ENCODE measurements at places on chromosomes 1 and 21.

- DNase-seq, result no peak
Measured at GRCh38 chr1:214124915-214125314, 137.1 kb downstream of the PROX1 start.

- no peak for DNase-seq
Measured at GRCh38 chr1:30969903-30970302, 61.3 kb upstream of the SDC3 start.

GRCh38 chr21:15659753-15660422, 69.9 kb upstream of the USP25 start:
- no peak for DNase-seq

DNA sequence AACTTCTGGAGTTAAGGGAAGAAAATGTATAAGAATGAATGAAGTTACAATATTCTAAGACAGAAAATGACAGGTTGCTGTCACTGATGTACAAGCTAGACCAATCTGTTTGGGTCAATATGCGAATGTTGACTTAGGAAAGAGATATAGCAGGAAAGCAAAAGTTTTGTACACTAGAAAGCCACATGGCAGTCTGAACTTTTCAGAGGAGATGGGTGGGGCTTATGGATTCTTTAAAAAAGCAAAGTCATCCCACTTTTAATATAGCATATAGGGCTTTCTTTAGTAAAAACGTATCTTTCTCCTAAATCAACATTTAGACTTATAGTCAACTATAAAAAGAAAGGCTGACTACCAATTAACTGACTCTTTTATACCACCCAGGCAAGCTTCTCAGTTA, 381.2 kb downstream of the PTPRC start:
- DNase-seq, result no peak

DNA sequence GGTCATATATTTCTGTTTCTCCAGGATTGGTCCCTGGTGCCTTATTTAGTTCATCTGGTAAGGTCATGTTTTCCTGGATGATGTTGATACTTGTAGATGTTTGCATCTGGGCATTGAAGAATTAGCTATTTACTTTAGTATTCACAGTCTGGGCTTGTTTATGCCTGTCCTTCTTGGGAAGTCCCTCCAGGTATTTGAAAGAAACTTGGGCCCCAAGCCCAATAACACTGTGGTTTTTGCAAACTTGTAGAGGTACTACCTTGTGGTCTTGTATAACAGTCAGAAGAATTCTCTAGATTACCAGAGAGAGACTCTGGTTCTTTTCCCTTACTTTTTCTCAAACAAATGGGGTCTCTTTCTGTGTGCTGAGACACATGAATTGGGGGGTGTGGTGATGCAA, 251.4 kb upstream of the B3GALT2 start:
- DNase-seq, result no peak

GRCh38 chr21:45865106-45865835, 116.3 kb upstream of the COL6A1 start:
- peak; percentile 38 for DNase-seq

DNA sequence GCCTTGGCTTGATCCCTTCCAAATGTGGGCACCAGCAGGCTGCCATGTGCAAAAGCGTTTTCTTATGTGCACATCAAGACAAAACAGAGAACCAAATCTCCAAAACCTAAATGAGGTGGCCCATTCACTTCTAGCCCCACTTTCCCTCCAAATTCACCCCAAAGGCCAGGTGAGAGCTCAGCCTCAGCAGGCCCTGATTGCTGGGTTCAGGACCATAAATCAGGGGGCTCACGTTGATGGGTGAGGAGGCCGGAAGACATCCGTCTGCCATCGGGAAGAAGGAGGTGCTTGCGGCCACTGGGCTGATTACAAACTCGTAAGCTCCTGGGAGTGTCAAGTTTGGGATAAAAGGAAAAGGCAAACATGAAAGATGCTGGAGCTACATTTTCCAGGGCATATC, 86.7 kb upstream of the CLDN14 start:
- DNase-seq, result no peak

DNA sequence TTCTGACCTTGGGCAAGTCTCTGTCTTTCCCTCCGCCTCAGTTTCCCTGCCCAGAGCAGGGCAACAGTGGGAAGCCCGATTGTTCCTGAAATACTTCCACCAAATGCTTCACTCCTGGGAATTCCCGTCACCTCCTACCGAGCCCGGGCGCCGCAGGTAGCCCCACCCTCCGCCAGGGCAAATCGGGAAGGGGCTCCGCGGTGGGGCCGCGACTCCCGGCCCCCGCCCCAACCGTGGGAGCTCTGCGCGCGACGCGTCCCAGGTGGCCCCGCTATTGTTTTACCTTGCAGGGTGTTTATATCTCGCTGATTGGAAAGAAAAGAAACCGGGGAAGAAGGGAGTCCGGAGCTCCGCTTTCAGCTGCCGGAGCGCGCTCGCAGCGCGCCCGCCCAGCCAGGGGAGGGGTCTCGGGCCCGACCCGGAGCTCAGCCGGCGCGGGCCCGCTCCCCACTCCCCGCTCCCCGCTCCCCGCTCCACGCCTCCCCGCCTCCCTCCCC, 407 bp downstream of the IGSF3 start:
- no peak for DNase-seq

- peak; percentile 68 for DNase-seq
Measured at GRCh38 chr1:168135921-168136708, 615 bp downstream of the GPR161 start.

DNA sequence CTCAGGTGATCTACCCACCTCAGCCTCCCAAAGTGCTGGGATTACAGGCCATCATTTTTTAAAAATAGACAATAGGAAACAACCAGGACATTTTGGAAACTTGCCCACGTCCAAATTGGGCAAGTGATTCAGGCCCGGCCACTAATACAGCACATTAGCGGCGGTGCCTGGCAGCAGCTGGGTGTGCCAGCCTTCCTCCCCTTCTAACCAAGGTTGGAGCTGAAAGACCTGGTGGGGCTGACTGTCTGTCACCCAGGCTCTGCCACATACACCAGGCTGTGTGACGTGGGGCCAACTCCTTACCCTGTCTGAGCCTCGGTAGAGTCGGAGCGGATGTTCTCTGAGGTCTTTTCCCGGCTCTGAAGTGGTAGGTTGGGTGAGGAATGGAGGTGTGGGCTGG, 29.6 kb upstream of the TMEM51 start:
- DNase-seq, result no peak

DNA sequence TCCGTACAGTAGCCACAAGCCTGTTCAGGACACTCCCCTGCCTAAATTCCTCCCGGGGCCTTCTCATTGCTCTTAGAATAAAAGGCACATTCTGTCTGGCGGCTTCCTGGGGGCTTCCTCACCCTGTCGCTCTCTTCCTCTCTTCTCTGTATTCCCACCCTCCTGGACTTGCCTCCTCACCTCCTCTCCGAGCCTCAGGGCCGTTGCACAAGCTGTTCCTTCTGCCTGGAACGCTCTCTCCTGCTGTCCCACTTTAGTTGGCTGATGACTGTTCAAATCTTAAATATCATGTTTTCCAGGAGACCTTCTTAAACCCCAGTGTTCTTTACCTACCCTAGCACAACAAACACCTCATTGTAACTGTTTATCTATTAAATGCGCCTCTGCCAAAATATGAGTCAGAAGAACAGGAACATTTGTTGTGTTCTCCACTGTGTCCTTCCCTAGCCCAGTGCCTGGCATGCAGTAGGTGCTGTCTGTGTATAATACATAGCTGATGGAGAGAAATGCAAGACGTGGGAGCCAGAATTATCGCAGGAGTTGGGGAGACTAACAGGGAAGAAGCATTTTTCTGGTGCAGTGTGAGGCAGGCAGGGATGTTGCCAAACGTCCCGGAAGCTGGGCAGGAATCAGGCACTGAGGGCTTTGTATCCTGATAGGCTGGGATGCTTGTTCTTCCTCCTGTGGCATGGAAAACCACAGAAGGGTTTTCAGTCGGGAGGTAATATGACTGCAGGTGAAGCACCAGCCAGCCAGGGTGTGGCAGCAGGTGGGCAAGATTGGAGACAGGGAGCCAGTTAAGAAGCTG, 24.1 kb upstream of the THRAP3 start:
- DNase-seq, result no peak

DNA sequence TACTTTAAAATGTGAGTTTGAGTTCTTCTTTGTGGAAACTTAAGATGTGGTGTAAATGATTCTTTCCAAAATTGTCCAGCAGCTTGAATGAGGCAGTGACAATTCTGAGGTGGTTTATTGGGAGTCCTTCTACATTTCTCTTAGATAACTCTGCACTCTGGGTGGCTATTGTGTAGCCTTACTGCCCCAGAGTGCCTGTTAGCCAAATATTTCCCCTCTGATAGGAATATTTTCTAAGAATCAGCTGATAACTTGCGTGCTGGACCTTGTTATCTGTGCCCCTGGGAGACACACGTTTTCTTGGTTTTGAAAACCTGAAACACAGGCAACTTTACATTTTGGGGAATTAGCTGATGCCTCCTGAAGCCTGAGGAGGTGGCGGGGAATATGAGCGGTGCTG, 91.6 kb downstream of the CD247 start:
- DNase-seq, result no peak

GRCh38 chr1:208520438-208521099, 276.4 kb upstream of the PLXNA2 start:
- DNase-seq, result no peak

DNA sequence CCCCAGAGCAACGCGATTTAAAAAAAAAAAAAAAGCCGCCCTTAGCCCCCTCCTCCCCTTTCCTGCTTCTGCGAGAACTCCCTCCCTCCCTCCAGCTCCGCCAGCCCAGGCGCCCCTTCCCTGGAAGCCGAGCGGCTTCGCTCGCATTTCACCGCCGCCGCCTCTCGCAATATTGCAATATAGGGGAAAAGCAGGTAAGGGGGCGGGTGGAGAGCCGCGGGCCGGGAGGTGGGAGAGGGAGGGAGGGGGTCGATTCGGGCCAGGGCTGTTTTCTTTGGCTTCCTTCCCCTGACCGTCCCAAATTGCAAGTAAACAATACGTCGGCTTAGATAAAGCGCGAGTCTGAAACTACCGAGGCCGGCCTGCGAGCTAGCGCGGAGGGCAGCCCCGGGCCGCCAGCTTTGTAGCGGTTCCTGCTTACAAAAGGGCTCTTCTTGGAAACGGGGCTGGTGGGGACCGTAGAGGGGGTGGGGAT, 408 bp downstream of the LMO4 start:
- DNase-seq, result peak; percentile 83

GRCh38 chr1:223702735-223703667, 9.3 kb upstream of the CAPN2 start:
- peak; percentile 61 for DNase-seq

GRCh38 chr1:205396967-205397616, 24.8 kb downstream of the LEMD1 start:
- DNase-seq, result no peak

GRCh38 chr1:79852004-79852403, 845.5 kb upstream of the ADGRL4 start:
- DNase-seq, result no peak

DNA sequence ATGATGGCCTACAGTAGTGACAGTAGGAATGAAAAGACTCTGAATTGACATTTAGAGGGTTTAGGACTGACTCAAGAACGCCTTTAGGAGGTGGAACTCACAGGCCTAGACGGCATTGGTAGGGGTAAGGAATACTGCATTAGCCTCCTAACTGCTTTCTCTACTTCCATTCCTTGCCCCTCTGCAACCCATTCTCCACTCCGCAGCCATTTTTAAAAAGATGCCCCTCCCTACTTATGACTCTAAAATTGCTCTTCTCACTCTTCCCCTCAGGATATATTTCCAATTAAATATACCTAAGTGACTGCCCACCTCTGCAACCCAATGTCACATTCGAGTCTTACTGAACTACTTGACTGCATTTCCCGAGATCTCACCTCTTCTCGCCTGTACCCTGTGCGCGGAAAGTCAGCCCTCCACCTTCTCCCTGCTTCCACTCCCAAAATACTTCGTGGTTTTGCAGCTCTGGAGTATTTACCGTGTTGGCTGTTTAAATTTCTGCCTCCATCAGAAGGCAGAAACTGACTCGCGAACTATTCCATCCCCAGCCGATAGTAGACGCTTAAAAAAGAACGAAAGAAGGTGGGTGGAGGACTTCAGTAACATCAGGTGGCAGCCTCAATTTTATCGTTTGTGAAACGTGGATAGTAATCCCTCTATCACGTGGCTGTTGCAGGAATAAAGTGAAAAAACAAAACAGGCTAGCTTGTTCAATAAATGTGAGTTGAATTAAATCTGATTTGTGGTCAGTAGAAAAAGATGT, 1.1 kb upstream of the YBX1 start:
- peak; percentile 68 for DNase-seq

DNA sequence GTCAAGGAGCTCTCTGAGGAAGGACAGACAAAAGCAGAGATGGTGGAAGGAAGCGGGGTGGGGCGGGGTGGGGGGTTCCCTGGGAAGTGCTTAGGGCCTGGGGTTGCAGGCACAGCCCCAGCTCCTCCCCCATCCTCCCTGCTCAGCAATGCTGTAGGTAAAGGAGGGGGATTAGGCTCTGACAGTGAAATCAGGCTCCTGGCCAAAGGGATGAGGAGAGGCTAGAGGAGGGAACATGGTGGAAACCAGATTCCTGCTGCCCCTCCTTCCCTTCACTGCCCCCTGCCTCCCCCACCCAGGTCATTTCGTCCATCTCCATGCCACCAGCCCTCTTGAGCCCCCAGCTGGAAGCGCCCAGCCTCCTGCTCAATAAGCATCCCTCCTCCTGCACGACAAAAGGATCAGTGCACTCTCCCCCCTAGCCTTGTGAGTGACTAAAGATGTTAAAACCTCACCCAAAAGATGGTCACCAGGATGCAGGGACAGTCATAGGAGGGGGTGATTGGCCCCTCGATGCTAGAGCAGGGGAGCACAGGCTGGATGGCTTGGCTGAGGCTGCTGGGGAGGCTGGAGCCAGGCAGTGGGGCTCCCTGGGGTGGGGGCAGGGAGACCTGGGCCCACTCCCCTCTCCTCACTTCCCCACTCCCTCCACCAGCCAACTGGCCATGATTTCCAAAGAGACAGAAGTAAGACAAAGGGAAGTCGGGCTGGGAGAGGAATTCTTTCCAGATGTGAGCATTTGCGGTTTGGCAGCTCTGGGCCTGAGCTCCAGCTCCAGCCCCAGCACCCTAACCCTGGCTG, 2.2 kb upstream of the CRABP2 start:
- DNase-seq, result no peak

GRCh38 chr1:221692643-221693042, 49.2 kb downstream of the DUSP10 start:
- DNase-seq, result no peak

GRCh38 chr21:41675574-41675973, 91.3 kb downstream of the RIPK4 start:
- no peak for DNase-seq

GRCh38 chr1:244792188-244792850, 43.1 kb upstream of the COX20 start:
- DNase-seq, result no peak

- DNase-seq, result no peak
Measured at GRCh38 chr1:204350857-204351573, 8.7 kb downstream of the PLEKHA6 start.

DNA sequence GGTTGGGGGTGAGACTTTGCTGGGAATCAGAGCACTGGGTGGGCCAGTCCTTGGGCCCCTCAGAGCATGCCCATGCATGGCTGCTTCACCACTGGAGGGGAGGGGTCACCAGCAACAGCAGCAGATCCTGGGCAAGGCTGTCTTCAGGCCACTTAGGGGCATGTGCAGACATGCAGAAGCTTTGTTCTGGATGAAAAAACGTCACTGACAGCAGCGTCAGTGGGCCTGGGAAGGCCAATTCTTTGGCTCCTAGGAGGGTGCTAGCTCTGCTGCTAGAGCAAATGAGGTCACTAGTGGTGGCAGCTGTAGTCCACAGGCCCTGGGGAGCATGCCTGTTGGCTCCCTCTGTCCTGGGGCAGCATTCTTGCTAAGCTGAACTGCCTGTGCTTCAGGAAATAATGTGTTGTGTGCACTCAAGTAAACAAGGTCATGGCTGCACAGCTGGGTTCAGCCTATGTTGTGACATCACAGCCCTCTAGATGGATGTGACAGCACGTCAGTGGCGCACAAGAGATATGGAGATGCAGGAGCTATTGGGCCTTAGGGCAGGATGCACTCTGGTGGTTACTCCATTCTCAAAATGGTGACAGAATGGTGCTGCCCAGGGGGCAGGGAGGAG, 27.0 kb downstream of the ZC3H11B start:
- DNase-seq, result no peak
